OCI-LY7 (cell line): ENCODE measurements at places on chromosomes 1 and 21. TPM values are rescaled to one million over a fixed set of nuclear protein-coding genes. Genes with fewer than 3 reads are reported as not detected.

DNA sequence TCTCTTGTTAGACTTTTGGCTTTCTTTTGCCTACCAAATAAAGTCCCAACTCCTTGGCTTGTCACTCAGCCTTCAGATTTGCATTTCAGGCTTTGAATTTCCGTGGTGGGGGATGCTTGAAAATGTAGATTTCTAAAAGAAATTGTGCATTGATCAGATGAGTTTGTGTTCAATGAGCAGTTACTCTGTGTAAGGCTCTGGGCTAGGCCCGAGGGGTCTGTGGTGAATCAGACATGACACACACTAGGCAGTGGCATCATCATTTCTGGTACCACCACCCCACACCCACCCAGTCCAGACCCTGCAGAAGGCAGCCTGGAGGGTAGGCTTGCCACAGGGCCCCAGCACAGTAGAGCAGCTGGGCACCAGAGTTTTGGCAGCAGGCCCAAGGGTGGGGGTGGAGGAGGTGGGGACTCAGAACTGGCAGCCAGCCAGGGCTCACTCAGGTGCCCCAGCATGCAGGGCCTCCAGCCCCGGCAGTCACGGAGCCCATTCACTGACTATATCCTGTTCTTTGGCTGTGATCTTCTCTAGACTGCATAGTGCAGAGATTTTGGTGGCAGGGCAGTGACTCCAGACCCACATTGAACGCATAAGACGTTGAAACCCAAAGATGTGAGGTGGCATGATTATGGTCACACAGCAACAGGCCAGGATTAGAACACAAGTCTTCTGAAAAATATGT lies 97.2 kb upstream of the ARTN start:
- peak; percentile 94 for DNase-seq

- DNase-seq, result no peak
Observed at GRCh38 chr1:54397090-54397591, 9.1 kb downstream of the SSBP3 start.

GRCh38 chr1:53460666-53461322 lies 1.6 kb downstream of the DMRTB1 start:
- no peak for DNase-seq

GRCh38 chr21:45365608-45366241 lies 39.2 kb upstream of the COL18A1 start:
- DNase-seq, result no peak

DNA sequence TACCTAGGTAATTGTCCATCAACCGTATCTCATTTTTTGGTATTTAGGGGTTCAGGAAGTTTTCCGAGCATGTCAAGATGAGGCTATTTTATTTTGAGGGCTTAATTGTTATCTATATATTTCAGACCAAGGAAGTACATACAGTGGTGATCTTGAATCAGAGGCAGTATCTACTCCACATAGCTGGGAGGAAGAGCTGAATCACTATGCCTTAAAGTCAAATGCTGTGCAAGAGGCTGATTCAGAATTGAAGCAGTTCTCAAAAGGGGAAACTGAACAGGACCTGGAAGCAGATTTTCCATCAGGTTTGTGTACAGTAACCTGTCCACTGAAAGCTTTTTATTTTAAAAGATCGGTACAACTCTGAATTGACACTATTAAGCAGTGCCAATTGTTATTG lies 130.2 kb downstream of the ZMYM4 start:
- no peak for DNase-seq

GRCh38 chr1:193062698-193063463 lies 3.5 kb downstream of the RO60 start:
- no peak for DNase-seq

- no peak for DNase-seq
Observed at GRCh38 chr1:10795276-10796021, 997 bp downstream of the CASZ1 start.

- DNase-seq, result no peak
Observed at GRCh38 chr1:246569248-246570238, 3.3 kb downstream of the CNST start.

DNA sequence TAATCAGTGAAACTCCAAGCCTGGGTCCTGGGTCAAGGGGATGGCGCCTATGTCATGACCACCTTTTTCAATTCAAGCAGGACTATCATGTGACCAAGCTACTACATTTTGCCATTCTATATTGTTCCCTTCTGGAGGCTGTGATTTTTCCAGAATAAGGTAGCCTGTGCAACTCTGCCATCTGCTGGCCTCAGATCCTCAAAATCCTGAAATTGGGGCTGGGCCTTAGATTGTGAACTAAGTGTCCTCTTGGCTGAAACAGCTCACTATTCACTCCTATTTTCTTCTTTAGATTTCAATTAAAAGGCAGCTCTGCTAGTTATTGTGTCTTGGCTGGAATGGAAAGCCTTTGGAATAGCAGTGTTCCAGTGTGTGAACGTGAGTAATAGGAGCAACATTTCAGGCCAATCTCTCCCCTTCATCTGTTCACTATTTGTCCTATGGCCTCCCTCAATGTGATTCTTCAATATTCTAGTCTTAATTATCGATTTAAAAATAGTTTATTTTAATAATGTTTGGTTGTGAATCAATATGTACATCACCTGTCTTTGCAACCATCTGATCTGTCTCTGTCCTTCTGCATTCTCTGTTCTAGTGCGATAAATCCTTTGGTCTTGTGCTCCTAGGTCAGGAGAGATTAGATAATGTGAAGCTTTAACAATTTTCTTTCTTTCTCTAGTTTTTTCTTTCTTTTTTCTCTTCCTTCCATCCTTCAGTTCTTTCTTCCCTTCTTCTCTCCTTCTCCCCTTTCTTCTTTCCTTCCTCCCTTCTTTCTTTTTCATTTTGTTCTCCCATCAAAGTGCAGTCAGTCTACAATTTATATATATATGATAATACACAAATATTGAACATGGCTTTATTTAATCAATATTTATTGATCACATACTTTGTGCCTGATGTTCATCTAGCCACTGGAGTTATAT lies 69.8 kb downstream of the CR1 start:
- DNase-seq, result peak; percentile 12

DNA sequence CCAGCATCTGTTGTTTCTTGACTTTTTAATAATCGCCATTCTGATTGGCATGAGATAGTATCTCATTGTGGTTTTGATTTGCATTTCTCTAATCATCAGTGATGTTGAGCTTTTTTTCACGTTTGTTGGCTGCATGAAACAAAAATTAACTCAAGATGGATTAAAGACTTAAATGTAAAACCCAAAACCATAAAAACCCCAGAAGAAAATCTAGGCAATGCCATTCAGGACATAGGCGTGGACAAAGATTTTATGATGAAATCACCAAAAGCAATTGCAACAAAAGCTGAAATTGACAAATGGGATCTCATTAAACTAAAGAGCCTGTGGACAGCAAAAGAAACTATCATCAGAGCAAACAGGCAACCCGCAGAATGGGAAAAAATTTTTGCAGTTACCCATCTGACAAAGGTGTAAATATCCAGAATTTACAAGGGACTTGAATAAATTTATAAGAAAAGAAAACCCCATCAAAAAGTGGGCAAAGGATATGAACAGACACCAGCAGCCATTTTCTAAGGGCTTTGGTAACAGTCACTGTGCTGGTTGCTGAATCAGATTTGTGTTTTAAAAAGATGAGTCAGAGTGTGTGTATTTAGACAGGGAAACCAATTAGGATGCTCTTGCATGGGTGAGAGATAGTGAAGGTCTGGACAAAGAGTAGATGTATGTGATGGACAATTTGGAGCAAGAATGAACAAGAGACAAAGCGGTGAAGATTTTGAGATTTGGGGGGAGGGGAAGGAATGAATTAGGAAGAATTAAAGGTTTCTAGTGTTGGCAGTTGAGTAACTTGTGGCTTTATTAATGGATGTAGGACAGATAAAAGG lies 110.7 kb downstream of the RYR2 start:
- DNase-seq, result no peak

DNA sequence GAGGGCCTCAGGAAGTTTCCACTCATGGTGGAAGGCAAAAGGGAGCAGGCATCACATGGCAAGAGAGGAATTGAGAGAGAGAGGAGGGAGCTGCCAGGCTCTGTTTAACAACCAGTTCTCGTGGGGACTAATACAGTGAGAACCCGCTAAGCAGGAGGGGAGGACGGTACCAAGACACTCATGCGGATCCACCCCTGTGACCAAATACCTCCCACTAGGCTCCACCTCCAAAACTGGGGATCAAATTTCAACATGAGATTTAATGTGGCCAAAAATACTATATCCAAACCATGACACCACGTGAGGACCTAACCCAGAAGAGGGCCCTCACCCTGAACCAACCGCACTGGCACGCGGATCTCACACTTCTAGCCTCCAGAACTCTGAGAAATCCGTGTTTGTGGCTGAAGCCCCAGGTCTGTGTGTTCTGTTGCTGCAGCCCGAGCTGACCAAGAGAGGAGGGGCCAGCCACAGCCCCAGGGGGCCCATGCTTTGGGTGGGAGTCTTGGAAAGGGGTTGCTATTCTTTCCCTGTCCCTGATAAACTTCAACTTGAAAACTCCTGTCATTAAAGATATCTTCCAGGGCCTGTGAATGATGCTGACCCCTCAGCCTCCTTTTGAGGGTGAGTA lies 32.0 kb downstream of the TRIM67 start:
- no peak for DNase-seq

GRCh38 chr21:29145354-29145782 lies 14.9 kb downstream of the MAP3K7CL start:
- DNase-seq, result no peak

- no peak for DNase-seq
Observed at GRCh38 chr1:216032961-216033614, 390.2 kb downstream of the USH2A start.

- DNase-seq, result no peak
Observed at GRCh38 chr1:235307158-235308124, 20.5 kb downstream of the ARID4B start.

DNA sequence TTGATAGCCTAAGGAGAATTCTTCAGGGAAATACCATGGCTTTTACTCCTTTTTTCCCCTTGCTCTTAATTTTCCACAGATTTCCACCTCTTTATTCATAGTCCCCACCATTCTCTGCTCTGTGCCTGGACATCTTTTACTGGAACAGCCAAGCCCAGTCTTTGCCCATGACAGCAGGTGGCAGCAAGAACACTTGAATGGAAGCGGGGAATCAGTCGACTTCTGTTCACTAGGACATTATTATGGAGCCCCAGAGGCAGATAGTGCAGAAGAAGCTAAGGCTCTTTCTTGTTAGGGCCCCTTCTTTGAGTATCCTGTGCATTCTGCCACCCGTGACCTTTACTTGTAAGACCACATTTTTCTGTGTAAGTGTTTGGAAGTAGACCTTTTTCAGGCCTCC lies 6.3 kb downstream of the OR14I1 start:
- DNase-seq, result peak; percentile 48

GRCh38 chr1:204307334-204307883 lies 52.3 kb downstream of the PLEKHA6 start:
- DNase-seq, result no peak

GRCh38 chr1:198496216-198497143 lies 44.0 kb downstream of the ATP6V1G3 start:
- DNase-seq, result no peak

- no peak for DNase-seq
Observed at GRCh38 chr1:182083851-182084486, 22.5 kb upstream of the ZNF648 start.

GRCh38 chr1:46456411-46456963 lies 33.1 kb upstream of the DMBX1 start:
- DNase-seq, result no peak

Gene TMEM53
- 8.1 and 8.9 TPM in 2 replicates for total RNA-seq

Gene DCST2
- total RNA-seq, result 2.0 and 3.9 TPM in 2 replicates

Gene RNU1-4
- total RNA-seq, result 1,721 and 1,968 TPM in 2 replicates

Gene ATP13A2
- 28.8 and 31.4 TPM in 2 replicates for total RNA-seq

Gene PBX1
- not detected in 2 replicates for total RNA-seq

Gene UBXN10
- total RNA-seq, result 0.35 and 0.42 TPM in 2 replicates

Gene SLAMF1
- total RNA-seq, result 0.42 and 0.72 TPM in 2 replicates

Gene CHODL
- total RNA-seq, result not detected in 2 replicates

Gene CFHR4
- total RNA-seq, result not detected in 2 replicates

Gene SYT11
- 56.8 and 60.8 TPM in 2 replicates for total RNA-seq
